IMR-90 (cell line): ENCODE measurements at places on chromosomes 7 and 10.

GRCh38 chr10:103021900-103022293, 103.8 kb downstream of the CNNM2 start:
- DNase-seq, result peak; percentile 97

- no peak for DNase-seq
Observed at GRCh38 chr7:66910789-66911188, 10.2 kb upstream of the TMEM248 start.

DNA sequence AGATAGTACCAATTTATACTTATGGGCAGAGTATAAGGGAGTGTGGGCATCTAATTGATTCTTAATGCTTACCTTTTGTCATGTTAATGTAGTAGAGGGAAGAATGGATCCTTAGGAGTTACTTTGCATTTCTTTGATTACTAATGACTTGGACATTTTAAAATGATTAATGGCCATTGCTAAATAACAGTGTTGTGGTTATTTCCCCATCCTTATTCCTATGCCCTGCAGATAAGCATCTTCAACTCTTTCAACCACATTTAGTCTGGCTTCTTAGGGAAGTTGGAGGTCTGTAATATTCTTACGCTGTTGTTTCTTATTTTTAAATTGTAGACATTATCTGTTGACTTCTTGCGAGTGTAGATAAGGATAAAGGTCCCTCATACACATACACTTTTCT, 37.2 kb downstream of the KAT6B start:
- DNase-seq, result no peak

GRCh38 chr10:35501923-35502322, 103.2 kb upstream of the GJD4 start:
- no peak for DNase-seq

GRCh38 chr7:47574482-47575329, 7.2 kb downstream of the TNS3 start:
- peak; percentile 84 for DNase-seq

- DNase-seq, result no peak
Observed at GRCh38 chr10:94083662-94084265, 90.0 kb downstream of the PLCE1 start.

- no peak for DNase-seq
Observed at GRCh38 chr7:50101873-50102272, 8.8 kb upstream of the ZPBP start.

DNA sequence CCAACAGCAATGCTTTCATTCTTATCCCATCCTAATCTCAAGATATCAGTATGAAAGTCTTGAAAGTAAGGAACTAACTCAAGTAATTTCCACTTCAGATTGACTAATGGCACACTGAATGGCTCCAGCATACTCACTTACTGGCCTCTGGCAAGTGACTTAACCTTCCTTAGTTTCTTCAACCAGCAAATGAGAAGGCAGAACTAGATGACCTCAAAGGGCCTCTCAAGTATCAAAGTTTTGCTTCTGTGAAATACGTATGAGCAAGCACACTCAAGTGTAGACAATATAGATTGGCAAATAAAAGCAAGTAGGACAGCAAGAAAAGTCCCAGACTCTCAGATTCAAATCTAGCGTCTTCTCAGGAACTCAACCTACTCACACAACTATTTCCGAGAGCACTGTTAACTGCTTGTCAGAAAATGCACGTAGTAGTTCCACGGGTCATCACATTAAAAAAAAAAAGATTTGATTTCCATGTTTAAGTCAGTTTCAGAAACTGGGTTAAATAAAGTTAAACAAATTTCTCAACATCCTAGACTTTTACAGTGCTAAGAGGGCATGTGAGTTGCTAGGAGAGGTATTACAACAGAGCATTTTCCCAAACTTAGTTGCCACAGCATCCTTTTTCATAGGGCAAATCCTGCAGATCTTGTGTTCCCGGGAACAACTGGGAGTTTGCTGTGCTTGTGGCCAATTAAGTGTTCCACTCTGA, 276.9 kb upstream of the KLF14 start:
- peak; percentile 63 for DNase-seq

DNA sequence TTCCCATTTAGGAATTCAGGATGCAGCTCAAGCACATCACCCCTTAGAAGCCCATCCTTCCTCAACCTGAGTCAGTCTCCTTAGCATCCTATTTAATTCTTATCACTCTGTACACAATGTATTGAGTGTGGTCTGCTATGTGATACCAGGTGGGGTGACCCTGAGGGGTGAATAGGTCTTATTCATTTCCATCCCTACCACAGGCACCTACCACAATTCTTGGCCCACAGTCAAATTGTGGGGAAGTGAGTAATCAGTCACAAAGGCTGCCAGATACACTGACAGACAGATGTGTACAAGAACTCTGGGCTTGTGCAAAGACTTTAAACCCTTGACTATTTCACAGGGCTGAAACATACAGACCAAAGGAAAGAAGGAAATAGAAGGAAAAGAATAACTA, 560.5 kb downstream of the PARD3 start:
- peak; percentile 48 for DNase-seq

GRCh38 chr10:79150444-79150754, 81.6 kb downstream of the ZMIZ1 start:
- DNase-seq, result no peak

DNA sequence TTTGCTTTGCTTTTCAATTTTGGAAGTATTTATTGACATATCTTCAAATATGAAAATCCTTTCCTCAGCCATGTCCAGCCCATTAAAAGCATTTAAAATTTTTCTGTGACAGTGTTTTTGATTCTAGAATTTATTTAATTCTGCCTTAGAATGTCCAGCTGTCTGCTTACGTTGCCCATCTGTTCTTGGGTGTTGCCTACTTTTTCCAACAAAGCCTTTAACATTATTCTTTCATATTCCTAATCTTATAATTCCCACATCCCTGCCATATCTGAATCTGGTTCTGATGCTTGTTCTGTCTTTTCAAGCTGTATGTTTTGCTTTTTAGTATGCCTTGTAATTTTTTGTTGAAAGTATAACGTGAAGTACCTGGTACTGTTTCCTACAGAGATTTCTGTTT, 204.7 kb upstream of the VSTM2A start:
- DNase-seq, result no peak

DNA sequence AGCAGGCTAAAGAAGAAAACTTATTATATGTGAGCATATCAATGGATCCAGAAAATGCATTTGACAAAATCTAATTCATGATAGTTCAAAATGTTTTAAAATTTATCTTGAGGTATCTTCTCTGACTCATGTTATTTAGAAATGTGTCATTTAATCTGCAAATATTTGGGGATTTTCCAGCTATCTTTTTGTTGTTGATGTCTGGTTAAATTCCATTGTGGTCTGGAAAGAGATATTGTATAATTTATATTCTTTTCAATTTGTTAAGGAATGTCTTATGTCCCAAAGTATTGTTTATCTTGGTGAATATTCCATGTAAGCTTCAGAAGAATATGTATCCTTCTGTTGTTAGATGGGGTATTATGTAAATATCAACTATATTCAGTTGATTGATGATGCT, 942.5 kb downstream of the KCNMA1 start:
- DNase-seq, result no peak

- DNase-seq, result no peak
Observed at GRCh38 chr10:60717852-60718251, 60.4 kb upstream of the CDK1 start.

- DNase-seq, result no peak
Observed at GRCh38 chr7:42978496-42978895, 46.3 kb downstream of the MRPL32 start.

DNA sequence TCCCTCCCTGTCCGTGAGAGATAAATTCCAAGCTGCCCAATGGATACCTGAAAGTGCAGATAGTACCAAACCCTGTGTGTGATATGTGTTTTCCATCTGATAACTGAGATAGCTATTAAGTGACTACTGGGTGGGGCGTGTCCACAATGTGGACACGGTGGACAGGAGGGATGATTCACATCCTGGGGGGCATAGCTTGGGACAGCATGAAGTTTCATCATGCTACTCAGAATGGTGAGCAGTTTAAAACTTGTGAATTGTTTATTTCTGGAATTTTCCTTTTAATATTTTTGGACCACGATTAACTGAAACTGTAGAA, 158.6 kb downstream of the CREB5 start:
- DNase-seq, result peak; percentile 56

GRCh38 chr7:51973939-51974338, 657.3 kb upstream of the COBL start:
- DNase-seq, result no peak

DNA sequence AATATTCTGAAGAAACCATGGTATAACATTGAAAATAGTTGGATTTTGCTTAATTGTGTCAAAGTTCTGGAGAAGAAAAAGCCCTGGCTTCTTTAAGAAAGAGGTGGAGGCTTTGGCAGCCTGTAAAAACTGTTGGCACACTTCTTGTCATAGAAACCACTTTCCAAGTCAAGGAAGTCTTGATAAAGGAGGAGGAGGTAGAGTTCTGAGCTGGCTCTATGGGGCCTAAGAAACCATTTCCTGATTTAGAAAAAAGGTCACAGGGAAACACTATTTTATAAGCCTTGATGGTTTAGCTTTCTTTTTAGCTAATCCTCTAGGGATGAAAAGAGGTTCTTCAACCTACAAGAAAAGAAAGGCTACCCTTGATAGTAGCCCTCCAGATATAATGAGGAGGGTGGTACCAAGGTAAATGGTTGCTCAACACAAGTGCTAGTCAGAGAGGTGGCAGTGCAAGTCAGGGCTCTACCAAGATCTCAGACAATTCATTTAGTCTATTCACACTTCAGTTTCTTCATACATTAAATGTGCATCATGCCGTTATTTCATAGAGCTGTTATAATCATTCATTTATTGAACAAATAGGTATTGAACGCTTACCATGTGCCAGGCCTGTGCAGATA, 346.9 kb downstream of the RNLS start:
- DNase-seq, result no peak

- no peak for DNase-seq
Observed at GRCh38 chr10:87615856-87616255, 43.8 kb upstream of the PAPSS2 start.

- DNase-seq, result no peak
Observed at GRCh38 chr7:98722402-98722801, 105.3 kb downstream of the NPTX2 start.

DNA sequence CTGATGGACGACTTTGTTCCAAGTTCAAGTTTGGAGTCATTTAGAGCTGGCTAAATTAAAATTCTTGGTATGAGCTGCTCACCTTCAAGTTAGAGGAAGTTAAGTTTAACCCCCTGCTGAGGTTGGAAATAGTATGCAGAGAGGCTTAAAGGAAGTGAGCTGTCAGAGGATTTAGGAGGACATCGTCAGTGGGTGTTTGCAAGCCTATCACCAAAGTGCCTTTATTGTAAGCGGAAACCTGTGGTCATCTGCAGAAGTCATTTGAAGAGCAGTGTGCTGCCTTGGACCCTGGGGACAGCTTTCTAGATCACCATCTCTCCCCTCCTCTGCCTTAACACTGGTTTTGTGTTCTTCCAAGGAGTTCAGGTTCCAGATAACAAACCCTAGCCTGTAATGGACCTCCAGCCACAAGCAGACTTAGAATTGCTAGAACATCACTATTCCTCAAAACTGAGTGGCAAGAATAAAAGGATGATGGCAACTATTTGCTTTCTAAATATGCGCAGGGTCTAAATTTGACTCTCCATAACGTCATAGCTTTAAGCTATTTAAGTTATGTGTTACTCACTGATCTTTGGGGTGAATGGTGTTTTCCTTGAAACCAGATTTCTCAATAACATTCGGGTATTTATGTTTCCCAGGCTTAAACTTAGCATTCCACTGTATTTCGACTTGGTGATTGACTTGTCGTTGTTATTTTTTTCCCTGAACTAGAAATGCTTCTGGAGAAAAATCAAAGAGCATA, 93.4 kb downstream of the SLC39A12 start:
- peak; percentile 96 for DNase-seq

DNA sequence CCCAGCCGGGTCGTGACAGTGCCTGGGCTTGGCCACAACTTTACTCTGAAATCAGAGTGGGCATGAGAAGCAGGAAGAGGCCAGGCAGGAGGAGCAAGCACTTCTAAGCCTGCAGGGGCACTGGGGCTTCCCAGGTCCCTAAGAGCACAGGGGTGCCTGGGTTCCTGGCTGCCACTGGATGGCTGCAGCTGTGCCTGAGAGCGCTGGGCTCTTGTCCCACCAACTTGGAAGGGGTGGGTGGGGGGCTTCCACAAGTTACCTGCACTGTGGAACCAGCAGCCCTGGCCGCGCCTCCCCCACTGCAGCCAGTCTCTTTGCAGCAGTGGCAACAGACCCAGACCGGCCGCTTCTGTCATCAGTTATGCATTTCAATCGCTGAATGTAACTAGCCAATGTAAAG, 434.7 kb upstream of the GRM3 start:
- DNase-seq, result no peak

DNA sequence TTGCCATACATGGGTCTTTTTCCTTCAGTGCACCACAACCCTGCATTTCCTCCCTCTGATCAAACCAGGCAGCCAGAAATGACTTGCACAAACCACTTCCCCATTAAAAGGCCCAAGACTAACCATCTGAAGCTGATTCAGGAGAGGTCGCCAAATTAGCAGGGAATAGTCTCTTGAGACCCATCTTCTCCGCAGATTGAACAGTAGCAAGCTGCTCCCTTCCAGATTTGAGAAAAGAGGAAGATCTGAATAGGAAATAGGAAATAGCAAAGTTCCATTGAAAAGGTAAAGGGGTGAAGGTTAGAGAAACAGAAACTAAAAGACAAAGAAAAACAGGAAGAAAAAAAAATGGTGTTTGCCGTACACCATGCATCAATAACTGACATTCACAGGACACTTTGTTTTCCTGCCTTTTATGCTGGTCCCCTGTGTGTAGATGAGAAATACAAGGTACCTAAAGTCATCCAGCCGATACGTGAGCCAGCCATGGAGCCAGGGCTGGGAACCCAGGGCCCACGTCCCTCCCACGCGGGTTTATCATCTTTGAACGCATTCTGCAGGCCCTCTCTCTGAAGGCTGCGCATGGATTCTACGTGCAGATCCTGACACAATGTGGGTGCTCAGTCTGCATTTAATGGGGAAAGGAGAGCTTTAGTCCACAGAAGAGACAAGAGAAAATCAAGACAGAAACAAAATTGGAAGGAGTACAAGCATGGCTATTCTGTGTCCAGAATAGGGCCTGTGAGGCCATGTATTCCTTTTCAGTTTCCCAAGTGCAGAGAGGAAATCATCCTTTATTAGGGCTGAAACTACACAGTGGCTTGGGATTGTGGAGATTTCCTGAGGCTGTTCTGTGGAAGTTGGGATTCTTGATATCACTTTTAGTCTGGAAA, 268.4 kb upstream of the NPVF start:
- no peak for DNase-seq

- DNase-seq, result no peak
Observed at GRCh38 chr7:103003004-103003403, 71.6 kb downstream of the FBXL13 start.

DNA sequence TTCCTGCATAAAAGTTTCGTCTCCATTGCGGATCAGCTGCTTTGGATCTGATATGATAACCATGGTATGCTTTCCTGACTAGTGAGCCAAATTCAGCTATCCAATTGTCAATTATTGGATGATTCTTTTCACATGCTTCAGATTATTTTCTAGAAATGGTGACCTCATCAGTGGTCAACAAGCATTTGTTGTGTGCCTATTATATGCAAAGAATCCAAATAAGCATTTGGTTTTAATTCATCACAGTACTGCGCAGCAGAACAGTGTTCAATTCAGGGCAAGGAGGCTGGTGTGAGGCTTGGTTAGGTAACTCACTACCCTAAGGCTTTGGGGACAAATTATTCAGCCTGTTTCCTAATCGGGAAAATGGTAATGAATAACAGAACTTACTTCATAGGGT, 200.5 kb downstream of the SKAP2 start:
- DNase-seq, result no peak

GRCh38 chr7:80748363-80749042, 110.1 kb downstream of the CD36 start:
- no peak for DNase-seq

- DNase-seq, result no peak
Observed at GRCh38 chr10:70476249-70477035, 2.1 kb upstream of the PALD1 start.
